ENCODE measurements at places on chromosomes 11 and 22.

DNA sequence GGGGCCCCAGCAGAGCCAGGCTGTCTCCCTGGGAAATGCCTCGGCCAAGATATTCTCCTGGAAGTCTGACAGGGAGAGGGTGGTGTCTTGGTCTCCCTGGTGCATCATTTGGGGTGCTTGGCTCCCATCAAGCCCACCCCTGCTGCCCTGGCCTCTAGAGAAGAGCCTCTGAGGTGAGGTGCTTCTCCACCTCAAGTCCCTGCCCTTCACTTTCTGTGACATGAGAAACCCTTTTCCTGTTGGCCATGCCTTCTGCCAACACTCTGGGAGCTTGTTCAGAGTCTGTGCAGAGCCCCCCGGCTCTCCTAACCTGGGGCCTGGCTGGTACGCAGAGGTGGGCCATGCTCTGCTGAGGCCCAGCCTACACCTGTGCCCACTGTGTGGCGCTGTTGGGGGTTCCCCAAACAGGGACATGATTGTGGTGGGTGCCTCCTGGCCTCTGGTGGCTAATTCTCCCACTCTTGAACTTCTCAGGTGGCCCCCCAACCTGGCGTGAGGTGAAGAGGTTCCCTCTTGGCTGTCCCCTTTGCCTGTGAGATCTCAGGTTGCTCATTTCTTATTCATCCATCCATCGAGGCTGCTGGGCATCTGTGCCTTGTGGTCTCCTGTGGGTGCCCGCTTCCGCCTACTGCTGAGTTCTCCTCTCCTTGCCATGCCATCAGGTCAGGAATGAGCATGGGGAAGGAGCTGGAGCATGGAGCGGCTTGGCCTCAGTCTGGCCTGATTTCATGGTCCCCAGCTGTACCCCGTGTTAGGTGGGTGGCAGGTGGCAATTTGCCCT is 19.2 kb upstream of the DGCR8 start:
- DNase-seq, result no peak

DNA sequence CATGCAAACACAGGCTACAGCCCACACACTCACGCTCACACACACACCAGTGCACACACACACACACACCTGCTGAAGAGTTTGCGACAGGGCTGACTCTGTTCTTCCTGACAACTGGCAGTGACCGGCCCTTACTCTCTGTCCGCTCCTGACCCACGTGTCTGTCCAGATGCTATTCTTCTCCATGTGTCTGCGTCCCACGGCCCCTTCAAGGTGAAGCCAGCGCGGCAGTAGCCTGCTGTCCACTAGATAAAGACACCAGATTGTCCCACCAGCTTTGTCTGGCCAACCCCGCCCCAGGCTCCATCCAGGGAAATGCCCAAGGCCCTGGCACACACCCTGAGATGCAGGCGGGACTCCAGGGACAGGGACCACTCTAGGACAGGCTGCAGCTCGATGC is 713.9 kb downstream of the BRD1 start:
- DNase-seq, result no peak

DNA sequence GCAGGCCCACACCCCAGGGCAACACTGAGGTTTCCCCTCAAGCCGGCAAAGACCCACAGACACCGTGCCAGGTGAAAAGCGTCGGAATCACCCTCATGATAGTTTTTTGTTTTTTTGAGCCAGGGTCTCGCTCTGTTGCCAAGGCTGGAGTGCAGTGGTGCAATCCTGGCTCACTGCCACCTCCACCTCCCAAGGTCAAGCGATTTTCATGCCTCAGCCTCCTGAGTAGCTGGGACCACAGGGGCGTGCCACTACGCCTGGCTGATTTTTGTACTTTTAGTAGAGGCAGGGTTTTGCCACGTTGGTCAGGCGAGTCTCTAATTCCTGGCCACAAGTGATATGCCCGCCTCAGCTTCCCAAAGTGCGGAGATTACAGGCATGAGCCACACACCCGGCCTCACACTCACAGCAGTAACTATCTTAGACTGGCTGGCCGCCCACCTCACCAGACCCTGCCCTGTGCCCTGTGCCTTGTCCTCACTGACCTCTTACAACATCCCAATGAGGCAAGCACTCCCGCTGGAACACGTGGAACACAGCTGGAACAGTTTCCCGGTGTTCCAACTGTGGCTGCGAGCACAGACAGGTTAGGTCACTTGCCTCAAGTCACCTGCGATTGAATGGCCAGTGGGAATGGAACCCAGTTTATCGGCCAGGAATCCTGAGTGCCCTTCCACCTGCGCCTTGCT is 21.1 kb downstream of the LRRC10B start:
- DNase-seq, result no peak

GRCh38 chr22:23218867-23219251 is 38.5 kb downstream of the BCR start:
- no peak for DNase-seq

DNA sequence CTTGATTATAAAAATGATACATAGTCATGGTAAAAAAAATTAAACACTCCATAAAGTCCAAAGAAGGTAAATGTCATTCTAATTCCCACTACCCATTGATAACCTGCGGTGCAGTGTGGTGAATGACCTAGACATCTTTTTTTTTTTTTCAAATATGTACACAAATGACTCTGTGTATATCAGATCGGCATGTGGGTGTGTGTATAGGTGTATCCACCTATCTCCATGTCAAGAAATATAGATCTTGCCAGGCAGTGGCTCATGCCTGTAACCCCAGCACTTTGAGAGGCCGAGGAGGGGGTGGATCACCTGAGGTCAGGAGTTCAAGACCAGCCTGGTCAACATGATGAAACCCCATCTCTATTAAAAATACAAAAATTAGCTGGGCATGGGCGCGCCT is 18.4 kb upstream of the CBX6 start:
- no peak for DNase-seq

DNA sequence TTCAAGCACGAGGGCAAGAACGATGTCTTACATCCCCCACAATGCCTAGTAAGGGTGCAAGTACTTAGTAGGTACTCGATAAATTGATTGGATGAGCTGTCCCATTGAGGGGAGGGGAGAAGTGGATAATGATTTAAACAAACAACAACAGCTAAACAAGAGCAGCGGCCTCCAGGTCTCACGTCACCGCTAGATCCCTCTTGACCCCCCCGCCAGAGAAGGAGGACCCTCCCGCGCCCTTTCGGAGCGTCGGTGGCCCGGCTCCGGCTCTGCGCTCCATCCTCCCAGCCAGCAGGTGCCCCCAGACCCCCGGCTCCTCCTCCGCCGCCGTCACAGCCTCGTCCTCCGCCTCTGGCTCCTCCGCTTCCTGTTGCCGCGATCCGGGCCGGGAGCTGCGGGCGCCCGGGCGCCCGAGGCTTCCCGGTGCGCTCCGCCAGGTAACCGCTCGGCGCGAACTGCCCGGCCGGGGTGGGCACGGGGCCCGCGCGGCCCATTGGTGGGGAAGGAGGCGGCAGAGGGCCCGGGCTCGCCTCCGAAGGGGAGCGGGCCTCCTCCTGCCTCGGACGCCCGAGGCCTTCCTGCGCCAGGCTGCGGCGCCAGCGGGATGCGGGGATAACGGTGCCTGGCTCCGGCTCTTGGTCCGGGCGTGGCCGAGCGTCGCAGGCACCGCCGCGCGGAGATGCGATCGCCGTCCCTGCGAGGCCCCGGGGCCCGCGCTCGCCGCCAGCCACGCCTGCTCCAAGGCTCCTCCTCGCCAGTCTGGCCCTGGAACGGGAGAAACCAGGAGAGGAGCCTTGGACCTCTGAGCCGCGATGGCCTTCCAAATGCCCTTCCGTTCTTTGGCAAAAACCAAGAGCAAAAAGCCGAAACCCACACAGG is at the start of gene TLCD5:
Gene TLCD5 (plus strand): TSS at position 368 of the 879 bp plus-strand sequence. CDS start 2,143 bp downstream, outside the sequence.
- DNase-seq, result no peak

- no peak for DNase-seq
Observed at GRCh38 chr11:35365961-35366360, 53.4 kb downstream of the SLC1A2 start.

- DNase-seq, result no peak
Observed at GRCh38 chr11:114162719-114163123, 103.2 kb downstream of the ZBTB16 start.

- DNase-seq, result no peak
Observed at GRCh38 chr22:20001082-20001638, 15.5 kb downstream of the ARVCF start.

GRCh38 chr11:128904656-128905344 is 13.6 kb downstream of the KCNJ5 start:
- DNase-seq, result no peak

GRCh38 chr22:36145881-36146280 is 14.7 kb downstream of the APOL3 start:
- no peak for DNase-seq

- no peak for DNase-seq
Observed at GRCh38 chr22:35440129-35440528, 40.2 kb downstream of the MCM5 start.

- DNase-seq, result no peak
Observed at GRCh38 chr22:45891996-45892621, 84.9 kb downstream of the WNT7B start.

- DNase-seq, result no peak
Observed at GRCh38 chr11:32113920-32114203, 23.0 kb downstream of the RCN1 start.

- no peak for DNase-seq
Observed at GRCh38 chr11:17596711-17597110, 49.7 kb downstream of the OTOG start.

DNA sequence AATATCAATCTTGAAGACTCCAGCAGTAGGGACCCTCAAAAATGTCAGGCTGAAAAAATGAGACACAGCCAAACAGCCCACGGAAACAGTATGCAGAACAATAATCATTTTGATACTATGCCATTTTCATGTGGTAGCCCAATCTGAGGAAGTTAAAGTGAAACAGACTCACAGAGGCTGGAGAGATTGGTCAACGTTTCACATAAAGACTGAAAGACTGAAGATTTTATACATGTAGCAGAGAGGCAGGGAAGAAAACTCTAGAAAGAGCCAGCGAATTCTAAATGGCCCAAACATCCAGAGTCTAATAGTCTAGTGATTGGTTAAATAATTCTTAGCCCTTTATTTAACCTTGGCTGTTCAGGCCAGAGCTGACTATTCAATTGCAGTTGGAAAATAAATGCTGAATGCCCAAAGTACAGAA is 49.4 kb downstream of the MAML2 start:
- peak; percentile 53 for DNase-seq

Data from AML-193 (cell line).